ENCODE measurements at places on chromosomes 1 and 21.

DNA sequence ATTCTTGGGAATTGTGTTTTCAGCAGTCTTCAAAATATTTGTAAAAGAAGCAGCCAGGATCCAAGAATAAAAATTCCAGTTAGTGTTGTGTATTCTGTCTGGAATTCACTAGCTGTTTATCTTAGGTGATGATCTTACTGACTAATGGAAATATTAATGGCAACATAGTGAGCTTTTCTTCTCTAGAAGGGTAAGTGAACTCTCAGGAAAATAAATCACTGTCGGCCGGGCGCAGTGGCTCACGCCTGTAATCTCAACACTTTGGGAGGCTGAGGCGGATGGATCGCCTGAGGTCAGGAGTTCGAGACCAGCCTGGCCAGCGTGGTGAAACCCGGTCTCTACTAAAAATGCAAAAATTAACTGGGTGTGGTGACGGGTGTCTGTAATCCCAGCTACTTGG, 87.4 kb upstream of the KIF1B start:
- DNase-seq = no peak

DNA sequence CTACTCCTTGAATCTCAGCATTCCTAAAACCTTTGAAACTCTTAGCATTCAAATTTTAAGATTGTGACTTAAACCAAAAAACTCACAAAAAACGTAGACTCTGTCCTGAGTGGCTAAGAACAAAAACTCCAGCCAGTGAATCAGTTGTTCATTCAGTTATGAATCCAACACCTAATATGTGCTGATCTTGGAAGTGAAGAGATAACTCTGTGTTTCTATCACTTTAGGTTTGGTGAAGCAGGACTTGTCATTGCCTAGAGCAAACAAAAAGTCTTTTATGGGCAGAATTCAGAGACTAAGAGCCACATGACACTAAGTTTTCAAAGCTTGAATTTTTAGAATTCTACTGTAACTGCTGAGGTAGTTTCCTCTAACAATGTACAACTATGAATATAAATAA, 10.4 kb upstream of the GPR137B start:
- no peak for DNase-seq

GRCh38 chr1:205271277-205271676, 43.5 kb downstream of the TMCC2 start:
- DNase-seq = no peak

DNA sequence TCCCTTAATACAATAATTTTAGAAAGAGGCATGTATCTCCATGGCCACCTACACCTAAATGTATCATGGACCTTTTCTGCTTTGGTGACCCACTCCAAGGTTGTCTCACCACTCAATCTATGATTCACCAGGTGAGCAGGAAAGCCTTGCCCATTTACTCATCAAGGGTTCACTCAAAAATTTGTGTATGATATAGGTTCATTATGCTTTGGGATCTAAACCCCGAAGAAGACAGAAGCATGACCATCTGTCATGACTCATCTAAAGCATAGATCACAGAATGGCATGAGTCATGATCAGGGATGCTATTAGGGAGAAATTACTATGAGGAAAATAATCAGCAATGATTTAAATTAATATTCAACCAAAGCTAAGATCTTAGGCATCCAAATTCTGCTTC, 38.5 kb downstream of the PYHIN1 start:
- DNase-seq = no peak

GRCh38 chr1:9651565-9652378, at the start of gene PIK3CD:
TSS of gene PIK3CD (plus strand) at chr1:9651731. CDS start at chr1:9710456, 58,725 bp downstream.
- peak; percentile 93 for DNase-seq

GRCh38 chr1:72241397-72241796, 40.9 kb downstream of the NEGR1 start:
- DNase-seq = no peak

DNA sequence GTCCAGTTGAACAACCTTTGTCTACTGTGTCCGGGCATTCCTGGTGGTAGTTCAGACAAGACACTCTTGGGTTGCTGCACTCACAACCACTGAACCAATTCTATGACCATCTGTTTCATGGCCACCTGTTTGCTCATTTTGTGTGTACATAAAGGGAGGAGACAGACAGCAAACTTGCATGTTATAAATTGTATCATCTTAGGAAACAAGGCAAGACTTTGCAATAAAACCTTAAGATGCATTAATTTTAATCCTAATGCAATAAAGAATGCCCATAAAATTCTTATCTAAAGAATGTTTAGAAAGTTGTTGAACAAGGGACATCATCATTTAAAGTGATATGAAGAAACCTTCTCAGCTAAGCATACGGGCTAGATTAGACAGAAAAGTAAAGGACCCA, 34.8 kb downstream of the ADAM30 start:
- DNase-seq = no peak

GRCh38 chr1:155207806-155208540, at the start of gene THBS3:
TSS of gene THBS3 (minus strand) at chr1:155207897. CDS start at chr1:155207876, 21 bp downstream.
- DNase-seq = peak; percentile 79

- DNase-seq = no peak
Measured at GRCh38 chr1:193730017-193730416, 543.6 kb upstream of the B3GALT2 start.

- DNase-seq = no peak
Measured at GRCh38 chr1:234386122-234386521, 12.9 kb downstream of the COA6 start.

GRCh38 chr1:181674617-181675016, 191.3 kb downstream of the CACNA1E start:
- DNase-seq = no peak

DNA sequence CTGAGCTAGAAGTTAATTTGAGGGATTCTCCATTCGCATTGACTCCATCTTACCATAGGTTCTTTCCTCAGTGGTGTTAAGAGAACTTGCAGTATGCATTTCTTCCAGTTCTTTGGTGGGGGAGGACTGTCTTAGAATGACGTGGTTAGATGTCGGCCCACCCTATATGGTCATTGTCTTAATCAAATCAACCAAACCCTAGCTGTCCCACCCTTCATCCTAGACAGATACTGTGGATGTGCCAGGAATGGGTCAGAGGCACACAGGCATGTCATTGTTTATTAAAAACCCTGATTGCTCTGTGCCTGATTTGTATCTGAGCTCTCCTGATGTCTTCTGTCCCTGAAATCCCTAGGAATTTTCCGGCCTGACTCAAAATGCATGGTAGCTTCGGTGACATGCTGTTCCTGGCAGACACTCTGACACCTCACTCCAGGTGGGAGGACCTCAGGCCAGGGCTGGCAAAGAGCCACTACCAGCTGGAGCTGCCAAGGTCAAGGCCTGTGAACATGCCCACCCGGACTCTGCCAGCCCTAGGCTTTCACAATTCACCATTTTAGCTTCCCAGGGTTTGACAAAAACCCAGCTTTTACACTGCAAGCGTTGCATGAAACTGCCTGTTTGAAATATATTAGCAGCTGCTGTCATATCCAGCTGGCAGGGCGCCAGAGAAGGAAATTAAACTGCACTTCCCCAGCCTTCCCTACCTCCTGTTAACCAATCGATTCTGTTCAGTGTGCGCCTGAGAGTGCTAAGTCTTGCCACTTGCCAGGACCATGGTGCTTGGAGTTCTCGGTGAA, 134.0 kb downstream of the FAM78B start:
- DNase-seq = no peak

- no peak for DNase-seq
Measured at GRCh38 chr1:223363057-223363855, 720 bp downstream of the SUSD4 start.

GRCh38 chr1:119324198-119324597, 44.4 kb upstream of the HAO2 start:
- no peak for DNase-seq

DNA sequence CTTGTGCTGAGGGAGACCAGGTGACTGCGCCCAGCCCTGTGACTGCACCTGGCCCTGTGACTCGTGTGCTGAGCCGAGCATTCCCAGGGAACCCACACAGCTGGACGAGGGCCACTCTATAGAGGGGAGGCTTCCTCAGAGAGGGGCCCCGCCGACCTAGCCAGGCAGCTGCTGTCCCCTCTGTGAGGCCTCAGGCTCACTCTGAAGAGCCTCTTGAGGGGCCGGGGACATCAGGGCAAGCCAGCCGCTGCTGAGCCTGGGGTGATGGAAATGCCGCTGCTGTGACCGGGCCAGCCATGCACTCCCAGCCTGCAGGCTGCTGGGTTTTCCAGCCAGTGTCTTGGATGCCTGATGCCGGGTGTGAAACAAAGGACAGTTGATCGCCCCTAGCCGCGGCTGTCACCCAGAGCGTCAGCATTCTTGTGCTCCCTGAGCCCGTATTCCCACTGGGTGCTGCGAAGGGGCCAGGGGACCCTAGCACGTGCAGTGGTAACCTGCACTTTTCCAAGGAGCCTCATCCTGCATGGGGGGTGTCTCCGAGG, 17.5 kb downstream of the PFKL start:
- DNase-seq = no peak

DNA sequence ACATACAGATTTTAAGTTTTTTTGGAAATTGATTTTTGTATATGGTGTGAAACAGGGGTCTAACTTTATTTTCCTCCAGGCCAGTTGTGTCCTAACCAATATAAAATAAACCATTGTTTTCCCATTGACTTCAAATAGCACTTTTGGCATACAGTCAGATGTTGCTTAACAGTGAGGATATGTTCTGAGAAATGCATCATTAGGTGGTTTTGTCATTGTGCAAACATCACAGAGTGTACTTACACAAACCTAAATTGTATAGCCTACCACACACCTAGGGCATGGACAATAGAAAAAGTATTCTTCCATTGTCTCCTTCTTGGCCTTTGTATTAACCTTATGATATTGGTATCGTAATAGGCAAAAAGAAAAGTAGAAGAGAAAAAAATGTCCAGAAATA, 37.4 kb upstream of the DISP1 start:
- no peak for DNase-seq
